ENCODE measurements at places on chromosomes 6 and 20.

- no peak for DNase-seq
These were observed 55.4 kb upstream of the MOXD1 start for GRCh38 chr6:132456700-132457143.

DNA sequence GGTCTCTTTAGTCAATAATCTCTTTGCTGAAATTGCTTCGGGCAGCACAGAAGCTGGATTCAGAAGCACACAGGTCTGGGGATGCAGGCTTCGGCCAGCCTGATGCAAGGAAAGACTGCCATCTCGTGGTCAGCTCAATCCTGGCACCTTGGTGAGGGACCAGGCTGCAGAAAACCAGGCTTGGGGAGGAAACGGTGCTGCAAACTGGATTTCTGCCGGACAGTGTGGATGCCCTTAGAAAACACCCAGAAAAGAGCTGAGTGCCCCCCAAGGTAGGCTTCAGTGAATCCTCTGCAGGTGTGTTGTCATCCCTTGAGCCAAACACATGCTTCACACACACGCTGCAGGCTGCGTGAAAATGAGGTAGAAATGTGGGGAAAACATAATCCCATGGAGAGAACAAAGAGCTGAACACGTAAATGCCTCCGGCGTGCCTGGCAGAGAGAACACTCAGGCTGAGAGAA, 89.8 kb upstream of the PAX1 start:
- DNase-seq = peak; percentile 25

- DNase-seq = no peak
These were observed 251.7 kb downstream of the ALDH8A1 start for GRCh38 chr6:134698228-134698627.

DNA sequence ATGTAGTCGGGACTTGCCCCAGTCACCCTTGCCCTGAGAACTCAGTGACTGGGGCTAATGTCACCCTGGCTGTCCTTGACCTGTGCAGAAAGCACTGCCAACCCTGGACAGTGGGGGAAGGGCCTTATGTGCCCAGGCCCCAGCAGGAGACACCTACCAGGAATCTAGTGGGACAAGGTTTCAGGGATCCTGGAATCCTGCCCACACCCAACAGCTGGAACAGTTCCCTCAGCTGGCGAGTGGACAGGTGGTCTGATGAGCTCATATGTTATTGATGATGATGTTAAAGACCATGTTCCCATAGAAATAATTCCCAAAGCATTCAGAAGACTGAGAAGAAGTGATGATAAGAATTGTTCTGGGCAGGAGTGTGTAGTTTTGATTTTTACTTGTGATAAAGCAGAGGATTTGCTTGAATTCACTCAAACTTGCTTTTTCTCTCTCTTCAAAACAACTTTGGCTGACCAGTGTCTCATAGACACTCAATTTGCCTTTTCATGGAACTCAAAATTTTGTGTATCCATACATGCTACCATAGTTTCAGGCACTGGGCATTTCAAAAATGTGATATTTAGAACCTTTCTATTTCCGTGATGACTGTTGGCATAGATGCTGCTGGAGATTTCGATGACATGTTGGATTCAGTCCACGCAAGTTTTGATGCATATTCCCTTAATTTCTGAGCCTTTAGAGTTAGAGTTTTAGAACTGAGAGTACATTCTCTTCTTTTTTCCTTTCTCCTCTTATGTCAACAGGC, 79.3 kb downstream of the SLC22A3 start:
- no peak for DNase-seq

- DNase-seq = no peak
These were observed 44.1 kb downstream of the BEND6 start for GRCh38 chr6:56999049-56999448.

Measured in T follicular helper cell (primary cell).